ENCODE measurements at places on chromosomes 2 and 18.

DNA sequence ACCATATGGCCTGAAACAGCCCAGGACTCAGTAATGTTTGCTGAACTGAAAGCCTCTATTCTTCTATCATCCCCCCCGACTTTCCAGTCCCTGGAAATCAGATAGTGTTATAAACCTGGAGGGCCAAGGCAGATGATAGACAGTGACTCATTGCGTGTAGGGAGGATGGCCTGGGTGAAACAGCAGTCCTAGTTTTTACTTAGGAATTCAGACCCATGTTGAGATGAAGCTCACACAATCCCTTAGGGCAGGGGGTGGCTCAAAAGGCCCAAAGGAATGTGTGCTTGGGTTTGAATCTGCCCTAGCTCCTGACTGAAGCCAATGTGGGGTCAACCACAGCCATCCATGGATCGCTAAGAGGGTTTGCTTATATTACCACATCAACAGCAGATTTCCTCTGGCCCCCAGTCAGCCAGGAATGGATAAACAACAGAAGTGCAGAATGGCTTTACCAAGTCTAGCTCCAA, 43.9 kb upstream of the STPG4 start:
- DNase-seq = peak; percentile 93

DNA sequence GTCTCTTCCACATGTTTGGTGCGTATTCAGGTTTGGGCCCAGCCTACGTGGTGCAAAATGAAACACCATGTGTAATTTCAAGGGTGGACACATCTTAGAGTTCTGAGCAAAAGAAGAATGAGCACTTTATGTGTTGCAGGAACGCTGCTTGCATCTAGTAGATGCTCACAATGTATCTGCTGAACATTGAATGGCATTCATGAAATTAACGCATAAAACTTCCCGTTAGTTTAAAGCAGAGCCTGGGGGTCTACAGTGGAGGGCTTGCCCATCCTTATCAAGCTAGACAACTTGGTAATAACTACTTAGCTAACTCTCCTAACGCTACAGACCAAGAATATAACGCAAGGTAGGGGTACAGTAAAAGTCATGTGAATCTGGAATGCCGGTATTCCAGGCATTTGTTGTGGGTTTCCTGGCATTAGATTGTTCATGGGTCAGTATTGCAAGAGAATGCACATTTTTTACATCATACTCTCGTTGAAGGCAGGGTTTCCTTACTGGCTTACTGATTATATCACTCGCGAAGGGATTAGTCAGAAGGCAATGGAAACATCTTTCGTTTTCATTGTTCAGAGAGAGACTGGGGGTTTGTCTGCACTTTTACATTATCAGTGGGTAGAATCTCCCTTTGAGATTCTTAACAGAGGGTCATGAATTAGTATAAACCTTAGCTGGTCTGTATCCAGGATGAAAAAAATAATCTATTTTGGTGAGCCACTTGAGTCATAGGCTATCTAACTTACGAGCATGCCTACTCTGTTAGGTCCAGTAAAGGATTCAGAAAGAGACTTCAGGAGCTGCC, 229.5 kb upstream of the EPAS1 start:
- DNase-seq = peak; percentile 94

DNA sequence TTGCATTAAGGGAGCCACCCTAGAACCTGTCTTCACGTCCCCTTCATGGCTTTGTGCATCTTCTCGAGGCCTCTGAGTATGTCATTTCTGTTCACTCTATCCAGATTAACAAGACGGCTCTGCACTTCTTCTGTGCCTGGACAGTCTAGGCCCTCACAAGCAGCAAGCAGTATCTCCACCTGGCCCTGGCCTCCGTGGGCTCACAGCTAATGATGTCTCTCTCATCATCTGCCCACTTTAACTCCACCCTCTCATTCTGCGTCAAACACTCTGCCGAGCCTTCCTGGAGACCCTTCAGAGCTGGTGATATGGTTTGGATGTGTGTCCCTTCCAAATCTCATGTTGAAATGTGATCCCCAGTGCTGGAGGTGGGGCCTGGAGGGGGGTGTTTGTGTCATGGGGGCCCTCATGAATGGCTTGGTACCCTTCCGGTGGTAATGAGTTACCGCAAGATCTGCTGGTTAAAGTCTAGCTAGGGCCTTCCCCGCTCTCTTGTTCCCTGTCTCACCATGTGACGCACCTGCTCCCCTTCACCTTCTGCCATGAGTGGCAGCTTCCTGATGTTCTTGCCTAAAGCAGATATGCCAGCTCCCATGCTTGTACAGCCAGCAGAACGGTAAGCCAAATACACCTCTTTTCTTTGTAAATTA, 132.5 kb upstream of the ID2 start:
- no peak for DNase-seq

DNA sequence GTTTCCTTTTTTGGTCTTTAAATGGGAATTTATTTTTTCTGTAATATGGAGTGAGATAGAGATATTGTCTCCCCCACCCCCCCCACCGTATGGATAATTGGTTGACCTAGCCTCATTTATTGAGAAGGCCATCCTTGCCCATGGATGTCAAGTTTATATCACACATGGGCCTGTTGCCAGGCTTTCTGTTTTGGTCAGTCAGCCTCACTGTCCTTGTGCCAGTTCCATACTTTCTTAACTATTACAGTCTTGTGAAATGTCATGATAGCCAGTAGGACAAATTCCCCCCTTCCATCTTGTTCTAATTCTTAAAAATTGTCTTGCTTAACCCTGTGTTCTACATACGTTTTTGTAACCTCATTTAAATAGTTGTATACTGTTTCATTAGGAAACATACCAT, 12.5 kb downstream of the BABAM2 start:
- DNase-seq = no peak

DNA sequence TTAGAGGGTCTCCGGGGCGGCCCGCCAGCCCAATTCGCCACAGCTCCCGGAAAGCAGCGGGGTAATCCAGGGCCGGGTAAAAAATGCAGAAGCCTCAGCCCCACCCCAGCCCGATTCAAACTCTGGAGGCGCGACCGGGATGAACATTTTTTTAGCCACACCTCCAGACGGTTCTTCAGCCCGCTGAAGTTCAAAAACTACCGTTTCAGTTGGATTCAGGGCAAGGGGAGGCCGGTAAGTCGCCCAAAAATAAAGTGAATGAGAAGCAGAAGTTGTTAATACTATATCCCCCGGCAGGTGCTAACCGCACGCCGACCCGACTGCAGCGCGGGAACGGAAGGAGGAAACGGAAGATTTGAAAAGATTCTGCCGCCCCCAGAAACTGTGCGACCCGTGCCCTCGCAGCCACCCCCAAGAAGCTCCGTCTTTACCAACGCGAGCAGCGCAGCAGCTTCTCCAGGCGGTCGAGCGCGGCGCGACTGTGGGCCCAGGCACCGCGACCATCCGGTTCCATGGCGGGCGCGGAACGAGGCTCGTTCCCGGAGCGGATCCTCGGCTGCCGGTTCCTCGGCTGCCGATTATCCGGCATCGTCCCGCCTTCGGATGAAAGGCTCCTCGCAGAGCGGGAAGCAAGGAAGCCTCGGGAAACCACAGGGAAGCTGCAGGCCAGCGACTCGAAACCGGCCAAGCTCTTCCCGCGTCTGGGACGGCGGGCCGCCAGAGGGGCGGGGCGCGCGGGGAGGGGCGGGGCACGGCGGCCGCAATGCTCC, at the start of gene BARD1:
Gene BARD1, minus strand, starts transcription at position 703 of the 770 bp plus-strand sequence. Its CDS starts 114 bp downstream, at position 589.
- DNase-seq = peak; percentile 84

GRCh38 chr18:49853011-49853410, 39.7 kb upstream of the ACAA2 start:
- no peak for DNase-seq

GRCh38 chr2:188522517-188522916, 230.8 kb downstream of the GULP1 start:
- DNase-seq = no peak

GRCh38 chr2:212708355-212708754, 169.8 kb upstream of the ERBB4 start:
- peak; percentile 86 for DNase-seq

DNA sequence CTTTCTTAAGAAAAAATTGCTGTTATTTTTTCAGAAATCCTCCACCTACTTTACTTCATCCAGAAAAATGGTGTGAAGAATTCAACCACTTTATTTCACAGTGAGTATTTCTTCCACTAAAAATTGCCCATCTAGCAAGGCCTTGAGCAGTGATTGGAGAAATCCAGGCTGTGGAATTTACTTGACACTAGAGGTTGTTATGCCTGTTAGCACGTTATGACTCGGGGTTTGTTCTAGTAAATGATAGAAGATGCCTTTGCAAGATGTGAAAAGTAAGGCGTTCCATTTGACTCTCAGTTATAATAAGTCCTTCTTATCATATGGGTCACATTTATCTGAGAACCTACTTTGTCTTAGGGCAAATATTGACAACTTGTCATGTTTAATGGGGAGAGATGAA, 157.4 kb downstream of the MYO3B start:
- no peak for DNase-seq

- peak; percentile 91 for DNase-seq
These were observed 618.6 kb downstream of the ZEB2 start for GRCh38 chr2:143901185-143901842.

DNA sequence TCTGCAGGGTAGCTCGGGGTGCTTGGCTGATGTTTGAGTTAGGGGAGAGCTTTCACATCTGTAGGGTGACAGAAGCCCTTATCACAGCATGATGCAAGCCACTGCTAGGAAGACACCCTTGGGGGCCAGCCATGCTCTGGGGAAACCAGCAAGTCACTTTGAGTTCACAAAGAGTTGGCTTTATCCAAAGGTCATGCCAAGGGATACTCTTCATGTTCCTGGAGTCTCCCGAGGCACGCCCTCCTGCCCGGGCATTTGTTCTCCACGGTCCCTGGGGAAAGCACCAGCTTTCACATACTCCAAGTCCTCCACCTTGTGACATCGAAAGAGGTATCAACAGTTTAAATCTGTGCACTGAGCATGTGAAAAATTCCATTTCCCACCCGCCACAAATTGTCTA, 227.7 kb downstream of the VAPA start:
- peak; percentile 4 for DNase-seq

DNA sequence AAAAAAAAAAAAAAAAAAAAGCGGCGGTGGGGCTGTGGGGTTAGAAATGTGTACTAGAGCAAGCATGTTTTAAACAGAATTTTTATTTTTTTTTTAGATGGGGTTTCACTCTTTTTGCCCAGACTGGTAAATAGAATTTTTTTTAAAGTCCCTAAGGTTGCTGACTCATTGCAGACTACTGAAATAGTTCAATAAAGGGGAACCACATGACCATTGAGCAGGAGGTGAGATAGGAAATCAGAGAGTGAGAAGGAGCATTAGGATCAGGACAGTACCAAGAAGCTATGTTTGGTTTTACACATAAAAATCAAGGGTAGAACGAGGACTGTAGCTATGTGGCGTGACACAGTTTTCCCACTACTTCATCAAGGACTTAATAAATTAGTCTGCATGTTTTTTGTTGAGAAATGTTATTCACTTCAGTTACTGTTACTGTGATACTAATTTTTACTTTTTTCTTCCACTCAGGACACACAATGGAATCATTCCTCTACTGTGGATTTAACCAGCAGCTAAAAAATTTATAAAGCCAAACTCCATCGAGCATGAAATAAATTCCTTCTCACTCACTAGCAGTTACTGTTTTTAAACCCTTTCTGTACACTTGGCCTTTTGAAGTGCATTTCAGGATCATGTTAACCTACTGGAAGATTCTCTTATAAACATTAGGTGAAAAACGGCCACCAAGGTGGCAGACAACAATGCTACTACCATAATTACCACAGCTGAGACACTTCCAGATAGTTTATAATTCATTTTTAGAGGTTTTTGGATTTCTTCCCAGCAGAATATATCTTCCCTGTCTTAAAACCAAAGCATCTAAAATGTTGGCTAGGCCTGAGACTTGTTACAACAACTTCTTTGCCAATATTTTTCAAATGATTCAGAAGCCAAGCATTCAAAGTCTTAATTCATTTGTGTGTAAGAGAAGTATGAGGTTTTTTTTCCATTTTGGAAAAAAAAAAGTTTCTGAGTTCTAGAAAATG, 33.2 kb downstream of the LAMA1 start:
- DNase-seq = peak; percentile 90

- peak; percentile 95 for DNase-seq
These were observed 3.6 kb downstream of the ARID5A start for GRCh38 chr2:96540136-96540535.

DNA sequence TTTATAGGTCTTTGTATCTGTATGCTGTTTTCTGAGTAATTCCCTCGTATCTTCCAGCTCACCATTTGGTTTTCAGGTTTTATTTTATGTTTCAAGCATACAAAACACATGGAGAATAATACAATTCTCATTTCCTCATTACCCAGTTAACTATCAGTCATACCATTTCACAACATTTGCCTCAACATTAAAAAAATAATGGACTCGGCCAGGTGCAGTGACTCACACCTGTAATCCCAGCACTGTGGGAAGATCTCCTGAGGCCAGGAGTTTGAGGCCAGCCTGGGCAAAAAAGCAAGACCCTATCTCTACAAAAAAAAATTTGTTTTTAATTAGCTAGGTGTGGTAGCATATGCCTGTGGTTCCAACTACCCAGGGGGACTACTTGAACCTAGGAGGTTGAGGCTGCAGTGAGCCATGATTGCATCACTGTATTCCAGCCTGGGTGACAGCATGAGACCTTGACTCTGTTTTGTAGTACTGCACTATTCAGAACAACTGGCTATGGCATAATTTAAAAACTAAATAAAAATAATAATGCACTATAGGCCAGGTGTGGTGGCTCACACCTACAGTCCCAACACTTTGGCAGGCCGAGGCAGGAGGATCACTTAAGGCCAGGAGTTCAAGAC, 20.3 kb downstream of the NPC1 start:
- DNase-seq = no peak

DNA sequence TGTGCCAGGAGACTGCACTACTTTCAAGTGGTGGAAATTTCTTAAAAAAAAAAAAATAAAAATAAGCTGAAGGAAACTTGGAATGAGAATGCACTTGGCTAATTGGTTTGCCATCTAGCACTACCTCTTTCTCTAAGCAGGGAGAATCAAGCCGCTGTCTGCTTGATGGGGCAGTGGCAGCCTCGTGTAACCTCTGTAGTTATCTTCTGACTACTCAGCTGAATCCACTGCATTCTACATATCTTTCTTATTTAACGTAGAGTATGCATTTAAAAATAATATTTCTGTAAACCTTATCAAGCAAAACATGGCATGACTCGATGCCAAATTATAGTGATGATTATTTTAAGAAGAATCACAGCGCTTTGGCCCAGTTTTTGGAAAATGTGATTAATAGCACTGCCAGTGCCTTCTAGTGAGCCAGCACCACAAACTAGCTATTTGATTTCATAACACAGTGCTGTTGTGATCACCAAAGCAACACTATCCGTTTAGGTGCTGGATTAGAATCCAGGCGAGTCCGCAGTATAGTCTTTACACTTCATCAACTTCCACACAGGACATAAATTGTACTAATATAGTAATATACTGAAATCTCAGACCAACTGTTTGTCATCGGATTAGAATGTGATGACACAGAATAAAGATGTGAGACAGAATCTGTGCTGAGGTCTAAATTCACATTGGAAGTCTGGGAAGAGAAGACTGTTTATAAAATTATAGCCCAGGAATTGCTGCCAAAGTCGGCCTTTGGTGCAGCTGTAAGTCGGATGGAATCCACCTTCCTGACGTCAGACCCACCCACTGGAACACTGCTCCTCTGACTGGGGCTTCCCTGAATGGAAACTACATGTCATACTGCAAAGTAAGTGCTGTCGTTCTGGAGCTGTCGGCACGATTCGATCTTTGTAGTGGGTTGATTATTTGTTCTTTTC, 136.5 kb upstream of the ETAA1 start:
- DNase-seq = peak; percentile 99

All from GM23248 (cell line).